ENCODE measurements at places on chromosomes 5 and 9.

DNA sequence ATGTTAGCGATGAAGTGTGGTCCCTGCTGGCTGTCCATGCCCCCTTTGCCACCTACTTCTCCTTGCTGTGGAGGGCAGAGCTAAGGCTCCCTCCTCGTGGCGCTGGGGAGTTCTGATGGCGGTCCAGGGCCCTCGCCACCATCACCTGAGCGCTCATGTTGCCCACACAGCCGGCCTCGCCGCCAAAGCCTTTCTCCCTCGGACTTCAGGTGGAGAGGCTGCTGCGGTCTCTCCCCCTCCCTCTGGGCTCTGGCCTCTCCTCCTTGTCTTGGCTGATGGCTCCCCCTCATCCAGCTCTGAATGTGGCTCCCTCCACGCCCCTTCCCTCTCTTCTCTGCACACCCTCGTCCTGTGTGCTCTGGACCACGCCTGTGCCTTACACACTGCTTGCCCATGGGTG lies 14.5 kb upstream of the LPCAT1 start:
- no peak for DNase-seq

- DNase-seq, result no peak
These were observed 69.3 kb downstream of the PAX5 start for GRCh38 chr9:36964791-36965190.

GRCh38 chr9:19989213-19989612 lies 200.4 kb upstream of the SLC24A2 start:
- no peak for DNase-seq

GRCh38 chr5:146507428-146507827 lies 8.6 kb downstream of the GPR151 start:
- no peak for DNase-seq

DNA sequence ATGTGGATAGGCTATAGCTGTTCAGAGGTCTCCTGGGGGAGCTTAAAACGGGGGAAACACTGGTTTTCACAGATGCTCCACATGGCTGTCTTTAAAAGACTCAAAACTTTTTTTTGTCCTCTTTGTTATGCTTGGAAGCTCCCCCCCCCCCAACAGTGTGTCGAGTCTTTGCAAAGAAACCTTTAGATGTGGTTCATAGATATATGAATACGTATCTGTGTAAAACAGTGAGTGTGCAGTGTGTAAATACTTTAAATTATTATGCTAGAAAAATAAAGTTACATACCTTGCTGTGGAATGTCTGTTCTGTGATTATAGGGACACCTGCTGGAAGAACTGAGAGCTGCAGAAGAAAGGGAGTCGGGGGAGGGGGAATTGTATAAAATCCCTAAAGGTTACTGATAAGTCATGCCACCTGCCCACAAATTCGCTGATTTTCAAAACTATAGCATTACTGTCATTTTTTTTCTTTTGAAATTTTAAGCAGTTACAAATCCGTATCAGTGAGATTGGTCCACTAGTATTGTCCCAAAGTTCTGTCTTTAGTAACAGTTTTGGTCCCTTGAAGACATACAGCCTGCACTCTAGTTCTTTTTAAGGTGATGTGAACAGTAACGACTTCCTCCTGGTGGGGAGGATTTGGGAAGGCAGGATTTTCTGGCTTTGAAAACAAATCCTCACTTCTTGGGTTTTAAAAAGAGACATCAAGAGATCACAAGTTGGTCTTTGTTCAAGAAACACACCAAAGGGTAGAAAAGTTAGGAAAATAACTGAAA lies 22.9 kb downstream of the RGMB start:
- peak; percentile 76 for DNase-seq
